ENCODE measurements at places on chromosomes 13 and 19.
A peak's percentile ranks its signal among the peaks of the same experiment; 100 is the strongest.

DNA sequence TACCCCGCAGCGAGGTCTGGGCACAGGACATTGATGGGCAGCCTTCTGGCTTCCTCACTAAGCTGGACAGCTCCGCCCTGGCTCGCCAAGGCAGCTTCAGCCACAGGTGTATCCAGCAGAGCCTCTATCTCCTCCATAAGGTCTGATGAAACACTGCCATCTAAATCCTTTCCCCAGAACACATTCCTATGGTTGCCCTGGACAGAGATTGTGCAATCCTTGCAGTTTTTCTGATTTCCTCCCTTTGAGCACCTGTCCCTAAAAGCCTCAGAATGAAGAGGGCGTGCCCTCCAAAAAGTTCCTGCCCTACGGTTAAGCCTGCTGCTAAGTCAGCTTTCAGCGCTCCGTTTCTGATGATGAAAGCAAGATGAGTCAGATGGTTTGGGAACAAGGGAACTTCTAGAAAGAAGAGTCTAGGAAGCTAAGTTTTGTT, 21.0 kb downstream of the CLEC4M start:
- DNase-seq, result peak; percentile 54

DNA sequence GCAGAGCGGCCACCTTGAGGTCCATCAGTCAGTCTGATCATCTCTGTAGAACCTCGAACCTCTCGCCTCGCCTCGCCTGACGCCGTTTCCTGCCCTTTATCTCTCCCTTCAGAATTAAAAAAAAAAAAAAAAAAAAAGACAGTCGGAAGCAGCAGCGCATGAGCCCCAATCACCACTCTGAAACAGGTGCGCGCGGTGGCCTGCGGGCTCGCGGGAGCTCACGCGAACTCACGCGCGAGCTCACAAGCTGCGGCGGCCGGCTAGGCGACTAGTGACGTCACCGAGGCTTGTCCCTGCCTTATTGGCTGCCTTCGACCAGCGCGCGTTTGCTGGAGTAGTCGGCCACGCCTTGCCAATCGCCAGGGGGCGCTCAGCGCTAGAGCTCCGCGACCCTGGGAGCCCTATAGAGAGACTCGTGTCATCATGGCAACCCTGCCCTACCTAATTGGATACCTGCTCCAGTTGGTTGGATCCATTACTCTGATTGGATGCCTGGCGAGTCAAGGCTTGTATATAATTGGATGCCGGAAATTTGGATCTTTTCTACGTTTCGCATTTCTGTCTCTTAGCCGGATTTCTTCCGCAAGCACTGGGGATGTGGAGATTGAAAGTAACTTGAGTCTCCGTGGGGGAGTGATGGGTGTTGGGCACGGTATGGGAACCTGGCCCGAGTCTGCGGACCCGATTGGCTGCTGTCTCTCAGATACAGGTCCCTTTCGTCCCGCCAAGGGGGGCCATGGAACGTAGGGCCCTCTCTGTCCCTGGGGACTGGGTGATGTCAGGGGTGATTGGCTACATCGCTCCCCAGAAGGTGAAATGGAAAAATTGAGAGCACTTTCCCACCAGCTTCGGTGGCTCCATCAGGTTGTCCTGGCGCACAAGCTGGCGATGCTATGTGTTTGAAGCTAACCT, 31.6 kb downstream of the SYT3 start:
- DNase-seq, result peak; percentile 33

GRCh38 chr19:38583985-38584305, 33.8 kb downstream of the MAP4K1 start:
- DNase-seq, result no peak

- DNase-seq, result no peak
These were observed 436.7 kb downstream of the EFNB2 start for GRCh38 chr13:106098778-106099177.

DNA sequence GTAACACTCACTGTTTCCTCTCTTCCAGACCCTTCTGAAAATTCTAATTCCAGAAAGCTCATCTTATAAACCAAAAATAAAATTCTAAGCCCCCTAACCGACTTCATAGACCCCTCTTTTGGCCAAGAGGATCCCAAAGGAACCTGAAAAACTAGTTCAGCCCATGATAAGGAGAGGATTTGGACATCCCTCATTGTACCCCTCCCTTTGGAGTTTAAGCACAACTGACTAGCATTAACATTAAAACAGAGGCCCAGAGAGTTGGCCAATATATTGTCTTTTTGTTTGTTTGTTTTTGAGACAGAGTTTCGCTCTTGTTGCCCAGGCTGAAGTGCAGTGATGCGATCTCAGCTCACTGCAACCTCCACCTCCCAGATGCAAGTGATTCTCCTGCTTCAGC, 34.2 kb upstream of the MUC16 start:
- no peak for DNase-seq

GRCh38 chr13:22271903-22272302, 601.0 kb downstream of the FGF9 start:
- no peak for DNase-seq

DNA sequence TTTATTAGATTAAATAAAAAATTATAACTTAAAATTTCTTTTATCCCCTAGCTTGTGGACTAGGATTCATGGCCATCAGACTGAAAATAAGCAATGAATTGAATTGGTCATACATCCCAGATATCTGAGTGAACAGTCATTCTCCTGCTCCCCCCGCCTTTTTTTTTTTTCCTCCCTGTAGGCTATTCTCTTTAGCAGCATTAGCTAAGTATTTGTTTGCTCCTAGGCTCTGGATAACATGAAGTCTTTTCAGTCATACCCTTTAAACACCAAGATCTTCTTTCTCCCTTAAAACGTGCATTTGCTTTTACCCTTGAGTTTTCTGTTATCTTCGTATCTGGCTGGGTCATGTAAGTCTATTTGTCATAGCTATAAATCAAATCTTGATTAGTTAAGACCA, 866.7 kb upstream of the SPRY2 start:
- DNase-seq, result peak; percentile 4

GRCh38 chr13:63088226-63088625, 1672.6 kb upstream of the PCDH20 start:
- peak; percentile 1 for DNase-seq

DNA sequence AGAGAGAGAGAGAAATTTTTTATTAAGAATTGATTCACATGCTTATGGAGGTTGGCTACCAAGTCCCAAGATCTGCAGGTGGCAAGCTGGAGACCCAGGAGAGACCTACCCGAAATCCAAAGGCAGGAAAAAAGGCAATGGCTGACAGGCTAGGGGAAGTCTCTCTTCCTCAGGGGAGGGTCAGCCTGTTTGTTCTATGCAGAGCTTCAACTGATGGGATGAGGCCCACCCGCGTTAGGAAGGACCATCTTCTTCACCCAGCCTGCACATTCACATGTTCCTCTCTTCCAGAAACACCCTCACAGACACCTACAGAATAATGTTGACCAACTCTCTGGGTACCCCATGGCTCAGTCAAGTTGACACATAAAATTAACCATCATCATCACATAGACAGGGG, 65.3 kb upstream of the SERP2 start:
- DNase-seq, result no peak

GRCh38 chr13:83377491-83377890, 504.8 kb downstream of the SLITRK1 start:
- peak; percentile 59 for DNase-seq

- no peak for DNase-seq
These were observed 12.3 kb downstream of the TMEM150B start for GRCh38 chr19:55312621-55313512.

- peak; percentile 22 for DNase-seq
These were observed 1098.5 kb downstream of the EFNB2 start for GRCh38 chr13:105436943-105437342.

GRCh38 chr19:21789466-21790085, 22.2 kb upstream of the ZNF100 start:
- DNase-seq, result no peak

- no peak for DNase-seq
These were observed 2.5 kb upstream of the LHB start for GRCh38 chr19:49019242-49019932.

GRCh38 chr13:41465241-41465847, 8.0 kb downstream of the RGCC start:
- peak; percentile 59 for DNase-seq

DNA sequence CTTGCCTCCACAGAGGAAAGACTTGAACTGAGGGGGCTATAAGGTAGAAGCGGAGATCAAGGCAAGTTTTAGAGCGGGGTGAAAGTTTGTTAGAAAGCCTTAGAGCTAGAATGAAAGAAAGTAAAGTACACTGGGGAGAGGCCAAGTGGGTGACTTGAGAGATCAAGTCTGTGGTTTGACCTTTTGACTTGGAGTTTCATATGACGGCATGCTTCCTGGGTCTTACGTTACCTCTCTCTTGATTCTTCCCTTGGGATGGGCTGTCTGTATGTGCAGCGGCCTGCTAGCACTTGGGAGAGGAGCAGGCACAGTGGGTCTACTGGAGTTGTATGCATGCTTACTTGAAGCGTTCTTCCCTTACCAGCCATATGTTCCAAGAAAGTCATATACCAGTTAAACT, 1768.5 kb downstream of the PCDH9 start:
- no peak for DNase-seq

- DNase-seq, result no peak
These were observed 41.7 kb downstream of the RXFP2 start for GRCh38 chr13:31781064-31781463.

GRCh38 chr13:112366907-112367646, 9.1 kb upstream of the SPACA7 start:
- DNase-seq, result no peak

DNA sequence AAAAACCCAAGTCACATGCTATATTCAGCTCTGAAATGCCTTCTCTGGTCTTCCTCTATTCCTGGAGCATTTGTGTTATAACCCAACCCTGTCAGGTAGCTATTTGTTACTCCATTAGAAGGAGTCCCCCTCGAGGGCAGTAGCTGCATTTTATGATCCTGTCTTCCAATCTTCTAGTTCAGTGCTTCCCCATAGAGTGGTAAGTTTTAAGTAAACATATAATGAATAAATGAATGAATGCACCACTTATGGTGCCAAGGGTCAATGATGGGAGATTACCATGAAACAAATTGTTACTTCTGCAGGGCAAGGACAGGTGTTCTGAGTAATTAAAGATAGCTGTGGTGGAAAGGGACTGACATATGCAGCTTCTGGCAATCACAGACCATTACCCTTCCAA, 4.0 kb downstream of the RASL11A start:
- no peak for DNase-seq

DNA sequence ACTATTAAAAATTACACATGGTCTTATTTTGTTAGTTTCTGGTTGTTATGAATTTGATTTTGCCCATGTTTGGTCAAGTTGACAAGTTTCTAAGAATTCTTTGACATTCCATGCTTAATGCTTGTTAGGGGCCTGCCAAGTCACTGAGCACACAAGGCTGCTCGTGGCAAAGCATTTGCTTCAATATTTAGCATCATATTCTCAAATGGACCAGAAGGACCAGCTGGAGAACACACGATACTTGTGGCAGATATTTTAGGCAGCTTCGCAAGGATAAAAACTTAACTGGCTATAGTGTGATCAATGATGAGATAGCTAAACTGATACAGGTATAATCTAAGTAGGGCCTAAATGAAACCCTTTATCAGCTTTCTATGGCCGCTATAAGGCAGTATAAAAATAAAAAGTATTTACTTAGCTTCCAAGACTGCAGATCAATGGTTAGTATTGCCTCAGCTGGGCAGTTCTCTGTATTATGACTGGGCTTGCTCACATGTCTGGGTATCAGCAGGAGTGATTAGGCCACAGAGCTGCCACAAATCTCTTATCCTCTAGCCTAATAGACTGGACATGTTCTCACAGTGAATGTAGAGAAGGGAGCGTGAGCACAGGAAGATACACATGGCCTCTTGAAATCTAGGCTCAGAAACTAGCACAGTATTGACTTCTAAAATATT, 155.9 kb upstream of the SPRY2 start:
- DNase-seq, result no peak

DNA sequence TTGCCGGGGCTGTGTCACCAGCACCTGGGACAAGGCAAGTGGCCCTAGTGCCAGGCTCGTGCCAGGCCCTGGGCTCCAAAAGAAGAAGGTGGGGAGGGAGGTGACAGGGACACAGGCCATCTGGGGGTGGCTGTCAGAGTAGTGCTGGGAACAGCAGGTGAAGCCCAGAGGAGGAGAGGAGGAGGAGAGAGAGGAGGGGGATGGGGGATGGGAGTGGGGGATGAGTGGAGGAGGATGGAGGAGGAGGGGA, 18.7 kb downstream of the LSM4 start:
- DNase-seq, result no peak

DNA sequence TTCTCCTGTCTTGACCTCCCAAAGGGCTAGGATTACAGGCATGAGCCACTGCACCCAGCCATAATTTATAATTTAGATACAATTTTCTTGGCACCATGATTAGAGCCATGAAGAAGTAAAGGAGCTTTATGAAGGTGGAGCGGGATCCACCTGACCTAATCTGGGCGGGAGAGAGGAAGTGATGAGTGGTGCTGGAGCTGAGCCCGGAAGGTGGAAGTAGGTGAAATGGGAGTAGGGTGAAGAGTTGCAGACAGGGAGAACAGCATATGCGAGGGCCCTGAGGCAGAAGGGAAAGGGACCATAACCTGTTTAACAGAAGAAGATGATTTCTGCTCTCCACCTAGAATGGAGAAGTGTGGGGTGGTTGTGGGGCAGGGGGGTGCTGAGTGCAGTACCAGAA, 4.2 kb downstream of the BLOC1S3 start:
- DNase-seq, result no peak

- DNase-seq, result no peak
These were observed at the start of gene HIF3A for GRCh38 chr19:46296722-46297461. TSS of gene HIF3A (plus strand) at chr19:46297042. CDS start at chr19:46297077, 35 bp downstream.

DNA sequence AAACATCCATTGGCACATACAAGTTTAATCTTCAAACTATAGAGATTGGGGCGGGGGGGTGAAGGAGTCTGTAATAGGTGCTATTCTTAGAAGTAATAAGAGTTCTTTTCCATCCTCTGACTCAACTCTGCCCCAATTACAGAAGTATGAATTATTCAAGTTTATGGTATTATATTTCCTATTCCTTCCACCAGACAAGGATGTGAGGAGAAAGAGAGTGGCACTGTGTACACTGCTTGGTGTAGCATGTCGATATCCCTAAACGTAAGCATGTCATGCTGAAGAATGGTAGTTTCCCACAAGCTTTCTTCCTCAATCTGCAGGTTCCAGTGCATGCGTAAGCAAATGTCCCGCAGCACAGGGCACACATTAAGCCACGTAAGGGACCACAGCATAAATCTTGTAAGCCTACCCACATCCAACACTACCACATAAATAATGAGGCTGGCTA, 14.1 kb downstream of the BRD4 start:
- no peak for DNase-seq

GRCh38 chr19:44808463-44809371, at the start of gene BCAM:
TSS of gene BCAM (plus strand) at chr19:44809103. CDS start at chr19:44809125, 22 bp downstream.
- peak; percentile 54 for DNase-seq

GRCh38 chr13:54573186-54573585, 1544.6 kb downstream of the OLFM4 start:
- DNase-seq, result no peak

- DNase-seq, result peak; percentile 73
These were observed 22.2 kb downstream of the SIGLEC5 start for GRCh38 chr19:51607920-51608562.
